ENCODE measurements at places on chromosomes 12 and 14. TPM values are rescaled to one million over a fixed set of nuclear protein-coding genes. Genes with fewer than 3 reads are reported as not detected.

Gene ZFHX2
- total RNA-seq, result 39.1 TPM

Gene LGR5
- total RNA-seq, result 3.1 TPM

Gene PTHLH
- total RNA-seq, result 1.1 TPM

Gene MSI1
- 229 TPM for total RNA-seq

DNA sequence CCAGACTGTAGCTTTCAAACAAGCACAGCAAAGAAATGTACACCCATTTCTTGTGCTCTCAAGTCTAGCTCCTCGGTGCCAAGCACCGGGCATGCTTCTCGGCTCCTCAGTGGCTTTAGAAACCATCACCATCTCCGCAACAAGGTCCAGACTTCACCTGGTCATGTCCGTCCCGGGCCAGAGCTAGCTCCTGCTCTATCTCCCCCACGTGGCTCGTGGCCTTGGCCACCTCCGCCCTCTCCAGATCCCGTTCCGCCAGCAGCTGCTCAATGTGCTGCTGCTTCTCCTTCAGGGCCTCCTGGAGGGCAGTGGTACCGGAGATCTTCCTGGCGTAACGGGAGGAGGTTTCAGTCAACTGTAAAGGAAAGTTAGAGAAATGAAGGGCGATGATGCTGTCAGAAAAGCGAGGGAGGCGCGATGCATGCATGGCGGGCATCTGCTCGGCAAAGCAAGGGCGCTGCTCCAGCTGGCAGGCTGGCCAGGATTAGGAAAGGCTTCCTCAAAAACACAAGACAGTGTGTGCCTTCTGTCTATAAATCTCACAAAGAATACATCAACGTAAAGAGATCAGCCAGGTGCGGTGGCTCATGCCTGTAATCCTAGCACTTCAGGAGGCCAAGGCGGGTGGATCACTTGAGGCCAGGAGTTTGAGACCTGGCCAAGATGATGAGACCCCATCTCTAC is 67.4 kb downstream of the CLIP1 start:
- peaks cover 4% of the 10 kb centered on the region for H3K36me3 ChIP-seq
- no peak overlapping the region for H3K4me3 ChIP-seq
- peak overlapping the region; percentile 69 for H3K27ac ChIP-seq
- no peak for DNase-seq

- no peaks in the 10 kb centered on the region for H3K4me1 ChIP-seq
- DNase-seq, result no peak
These were observed 248.8 kb downstream of the ANO6 start for GRCh38 chr12:45464699-45465098.

- DNase-seq, result no peak
- no peaks in the 10 kb centered on the region for H3K27me3 ChIP-seq
- H3K4me1 ChIP-seq, result peaks cover 2% of the 10 kb centered on the region
- peaks cover 6% of the 10 kb centered on the region for H3K36me3 ChIP-seq
- H3K27ac ChIP-seq, result no peak overlapping the region
These were observed 77.8 kb upstream of the GRIP1 start for GRCh38 chr12:66756631-66757030.

DNA sequence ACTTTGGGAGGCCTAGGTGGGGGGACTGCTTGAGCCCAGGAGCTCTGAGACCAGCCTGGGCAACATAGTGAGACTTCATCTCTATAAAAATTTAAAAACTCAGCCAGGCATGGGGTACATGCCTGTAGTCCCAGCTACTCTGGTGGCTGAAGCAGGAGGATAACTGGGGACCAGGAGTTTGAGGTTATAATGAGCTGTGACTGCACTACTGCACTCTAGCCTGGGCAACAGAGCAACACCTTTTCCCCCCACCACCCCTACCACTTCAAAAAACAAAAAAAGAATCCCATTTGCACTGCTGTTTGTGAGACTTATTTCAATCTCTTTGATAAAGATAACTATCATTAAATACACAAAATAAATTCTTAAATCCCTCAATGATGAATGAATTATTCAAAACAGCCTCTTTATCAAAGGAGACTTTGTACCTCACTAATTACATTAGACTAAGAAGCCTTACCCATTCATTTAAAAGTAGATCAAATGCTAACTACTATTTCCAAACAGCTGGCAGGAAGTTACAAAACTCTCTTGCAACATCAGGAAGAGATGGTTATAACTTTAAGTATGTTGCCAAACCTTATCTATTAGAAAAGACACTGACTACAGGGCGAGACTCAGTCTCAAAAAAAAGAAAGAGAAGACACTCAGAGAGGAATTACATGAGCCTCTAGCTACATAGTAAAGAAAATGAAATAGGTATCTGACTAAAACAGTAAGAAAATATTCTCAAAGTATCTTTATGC is 14.7 kb downstream of the BLTP3B start:
- peaks cover 5% of the 10 kb centered on the region for H3K4me1 ChIP-seq
- no peak overlapping the region for H3K27ac ChIP-seq
- H3K36me3 ChIP-seq, result no peaks in the 10 kb centered on the region
- H3K27me3 ChIP-seq, result peaks cover 2% of the 10 kb centered on the region
- no peak overlapping the region for H3K4me3 ChIP-seq
- DNase-seq, result no peak

DNA sequence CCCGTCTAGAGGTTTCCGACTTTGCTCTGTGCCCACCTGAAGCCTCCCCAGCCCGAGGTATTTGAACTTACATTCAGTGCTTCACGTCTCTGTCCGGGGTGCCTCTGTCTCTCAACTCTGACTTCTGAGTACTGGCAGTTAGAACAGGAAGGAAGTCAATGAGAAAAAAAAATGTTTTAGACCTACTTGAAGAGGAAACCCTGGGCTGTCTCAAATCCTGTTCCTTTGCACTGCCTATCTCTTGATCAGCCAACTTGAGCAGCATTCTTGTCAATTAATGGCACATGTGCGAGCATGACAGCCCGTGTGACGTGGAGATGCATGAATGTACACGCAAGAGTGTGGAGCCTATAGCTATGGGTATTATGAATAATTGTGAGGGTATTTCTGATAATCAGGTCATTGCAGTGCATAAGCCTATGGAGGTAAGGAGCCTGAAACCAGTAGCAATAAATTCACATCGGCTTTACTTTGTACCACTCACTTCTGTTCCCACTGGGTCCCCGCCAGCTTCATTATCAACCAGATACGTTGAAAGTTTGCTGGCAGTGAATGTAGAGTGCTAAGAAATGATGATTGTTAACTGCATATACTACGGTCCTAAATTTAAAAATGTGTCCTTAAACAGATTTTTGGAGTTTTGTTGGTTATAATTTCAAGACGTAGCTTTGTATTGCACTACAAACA is at the start of gene ARHGDIB:
Gene ARHGDIB (minus strand): TSS at position 136 of the 687 bp plus-strand sequence. CDS start 10,889 bp downstream, outside the sequence.
- H3K27me3 ChIP-seq, result no peaks in the 10 kb centered on the region
- no peaks in the 10 kb centered on the region for H3K36me3 ChIP-seq
- no peaks in the 10 kb centered on the region for H3K4me1 ChIP-seq
- no peak within 1 kb of the TSS for H3K27ac ChIP-seq

DNA sequence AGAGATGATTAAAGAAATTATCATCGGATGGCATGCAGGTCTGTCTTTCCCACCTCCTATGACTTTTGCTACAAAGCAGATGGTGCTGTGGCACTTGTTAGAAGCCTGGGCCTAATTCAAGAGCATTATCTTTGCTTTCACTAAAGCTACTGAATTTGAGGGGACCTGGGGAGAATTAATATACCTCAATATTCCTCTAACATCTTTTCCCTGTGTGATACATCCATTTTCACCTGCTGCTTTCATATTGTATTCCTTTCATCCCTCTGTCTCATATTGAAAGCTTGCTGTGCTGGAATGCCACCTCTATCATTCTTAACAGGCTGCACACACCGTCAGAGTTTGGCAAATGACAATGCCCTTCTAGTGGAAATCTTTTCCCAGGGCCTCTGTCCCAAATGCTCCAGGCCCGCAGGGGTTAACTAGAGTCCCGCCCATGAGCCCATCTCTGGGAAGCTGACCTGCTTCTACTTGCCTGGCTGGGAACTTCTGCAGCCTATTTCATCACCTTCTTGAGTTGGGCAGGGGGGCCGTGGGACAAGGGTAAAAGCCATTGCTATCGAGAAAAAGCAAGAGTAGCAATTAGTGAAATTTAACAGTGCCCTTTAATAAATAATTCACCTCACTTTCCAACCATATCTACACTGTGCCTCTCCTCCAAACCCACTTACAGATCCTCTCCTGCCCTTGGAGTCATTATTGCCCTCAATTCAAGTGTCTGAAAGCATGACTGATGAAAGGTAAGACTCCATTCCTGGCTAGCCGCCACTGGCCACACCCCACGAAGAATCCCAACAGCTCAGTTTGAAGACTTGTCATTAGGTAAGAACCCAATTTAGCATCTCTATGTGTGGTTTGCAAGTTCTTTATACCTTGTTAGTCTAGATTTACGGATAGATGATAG is 126.7 kb upstream of the BTG1 start:
- peaks cover 2% of the 10 kb centered on the region for H3K27me3 ChIP-seq
- no peak overlapping the region for H3K27ac ChIP-seq
- H3K36me3 ChIP-seq, result no peaks in the 10 kb centered on the region
- no peak for DNase-seq

DNA sequence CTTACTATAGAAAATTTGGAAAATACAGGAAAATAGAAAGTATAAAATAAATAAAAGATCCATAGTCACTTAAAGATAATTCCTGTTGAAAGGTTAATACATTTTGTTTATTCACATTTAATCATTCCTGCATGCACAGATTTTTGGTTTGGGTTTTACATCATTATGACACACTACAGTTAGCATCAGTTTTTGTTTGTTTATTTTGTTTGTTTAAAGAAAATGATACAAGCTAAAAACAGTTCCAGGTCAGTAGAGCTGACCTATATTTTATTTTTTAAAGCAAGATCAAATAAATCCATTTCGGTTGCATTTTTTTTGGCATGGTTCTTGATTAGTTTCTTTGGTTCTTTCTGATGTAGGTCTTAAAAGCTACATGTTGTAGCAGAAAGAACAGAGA is 68.8 kb upstream of the CCDC91 start:
- no peak overlapping the region for H3K4me3 ChIP-seq
- no peak for DNase-seq
- no peaks in the 10 kb centered on the region for H3K27me3 ChIP-seq
- no peaks in the 10 kb centered on the region for H3K4me1 ChIP-seq
- no peaks in the 10 kb centered on the region for H3K36me3 ChIP-seq

DNA sequence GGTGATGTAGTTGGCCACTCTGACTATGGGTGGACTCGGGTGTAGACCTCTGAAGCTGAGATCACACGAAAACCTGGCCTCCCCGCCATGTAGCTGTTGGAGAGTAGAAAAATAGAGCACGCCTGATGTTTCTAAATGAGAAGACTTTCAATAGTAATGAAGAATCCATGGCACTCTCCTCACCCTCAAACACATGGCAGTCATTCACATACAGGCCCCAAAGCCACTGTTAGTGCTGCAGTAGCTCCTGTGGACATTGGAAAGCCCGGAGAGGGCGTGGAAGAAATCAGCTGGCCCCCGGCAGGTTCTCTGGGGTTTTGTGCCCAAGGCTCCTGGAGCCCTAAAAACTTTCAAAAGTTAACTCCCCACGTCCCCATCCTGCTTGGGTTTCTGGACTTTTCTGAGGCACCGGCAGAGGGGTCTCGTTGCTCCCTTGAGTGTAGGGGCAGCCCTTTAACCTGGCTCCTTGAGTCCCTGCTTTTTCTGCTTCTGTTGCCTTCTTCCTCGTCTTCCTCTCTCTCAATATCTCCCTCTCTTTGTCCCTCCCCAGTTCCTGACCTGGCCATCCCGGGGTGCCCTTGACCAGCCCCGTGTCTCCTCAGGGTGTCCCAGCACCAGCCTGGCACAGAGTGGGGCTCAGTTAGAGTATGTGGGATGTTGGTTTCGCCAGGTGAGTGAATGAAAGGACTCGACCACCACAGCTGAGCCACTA is 8.3 kb downstream of the MEG3 start:
- peaks cover 24% of the 10 kb centered on the region for H3K4me1 ChIP-seq
- H3K4me3 ChIP-seq, result no peak overlapping the region
- DNase-seq, result no peak
- H3K27me3 ChIP-seq, result peaks cover 3% of the 10 kb centered on the region
- no peak overlapping the region for H3K27ac ChIP-seq
- H3K36me3 ChIP-seq, result no peaks in the 10 kb centered on the region

GRCh38 chr12:57452181-57452936 is 2.7 kb upstream of the INHBE start:
- peaks cover 27% of the 10 kb centered on the region for H3K4me1 ChIP-seq
- peak; percentile 60 for DNase-seq
- peak overlapping the region; percentile 44 for H3K4me3 ChIP-seq
- peaks cover 9% of the 10 kb centered on the region for H3K36me3 ChIP-seq
- peak overlapping the region; percentile 91 for H3K27ac ChIP-seq

- no peak for DNase-seq
- H3K27ac ChIP-seq, result no peak overlapping the region
These were observed 47.1 kb upstream of the PSMA6 start for GRCh38 chr14:35245051-35245450.

- DNase-seq, result no peak
- H3K27ac ChIP-seq, result no peak overlapping the region
- no peaks in the 10 kb centered on the region for H3K4me1 ChIP-seq
These were observed 10.4 kb downstream of the LTBR start for GRCh38 chr12:6394398-6394797.

DNA sequence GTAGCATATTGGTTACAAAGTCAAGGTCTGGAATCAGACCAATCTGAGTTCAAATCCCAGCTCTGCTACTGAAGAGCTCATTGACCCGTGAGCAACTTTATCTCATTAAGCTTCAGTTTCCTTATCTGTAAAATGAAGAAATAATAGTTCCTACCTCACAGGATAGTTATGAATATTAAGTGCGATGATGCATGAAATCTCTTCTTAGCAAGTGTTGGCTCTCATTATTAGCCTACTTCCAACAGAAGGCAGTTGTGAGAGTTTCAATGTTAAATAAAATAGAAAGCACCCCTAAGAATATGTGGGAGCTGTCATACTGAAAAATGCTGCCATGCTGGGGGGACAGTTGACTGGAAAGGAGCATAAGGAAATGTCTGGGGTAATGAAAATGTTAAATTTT is 39.0 kb upstream of the ITPR2 start:
- no peaks in the 10 kb centered on the region for H3K36me3 ChIP-seq
- no peaks in the 10 kb centered on the region for H3K27me3 ChIP-seq
- peaks cover 8% of the 10 kb centered on the region for H3K4me1 ChIP-seq
- no peak overlapping the region for H3K4me3 ChIP-seq
- no peak for DNase-seq
- H3K27ac ChIP-seq, result no peak overlapping the region

GRCh38 chr12:56629459-56630179 is 507 bp downstream of the BAZ2A start:
- peak overlapping the region; percentile 87 for H3K4me3 ChIP-seq
- peaks cover 33% of the 10 kb centered on the region for H3K4me1 ChIP-seq
- peak overlapping the region; percentile 94 for H3K27ac ChIP-seq
- peak; percentile 40 for DNase-seq
- H3K36me3 ChIP-seq, result no peaks in the 10 kb centered on the region

GRCh38 chr12:124498275-124499189 is 68.9 kb downstream of the NCOR2 start:
- peaks cover 21% of the 10 kb centered on the region for H3K27me3 ChIP-seq
- peak overlapping the region; percentile 76 for H3K27ac ChIP-seq
- peaks cover 4% of the 10 kb centered on the region for H3K36me3 ChIP-seq
- no peak for DNase-seq
- H3K4me3 ChIP-seq, result no peak overlapping the region

- peaks cover 2% of the 10 kb centered on the region for H3K27me3 ChIP-seq
- H3K27ac ChIP-seq, result no peak overlapping the region
- no peaks in the 10 kb centered on the region for H3K36me3 ChIP-seq
- DNase-seq, result no peak
These were observed 17.4 kb downstream of the TEAD4 start for GRCh38 chr12:2976581-2976996.

GRCh38 chr12:116903818-116904217 is 6.9 kb upstream of the FBXW8 start:
- H3K27me3 ChIP-seq, result no peaks in the 10 kb centered on the region
- H3K4me1 ChIP-seq, result peaks cover 2% of the 10 kb centered on the region
- no peak overlapping the region for H3K27ac ChIP-seq
- H3K4me3 ChIP-seq, result no peak overlapping the region

GRCh38 chr12:98291828-98292227 is 223.6 kb upstream of the TMPO start:
- H3K36me3 ChIP-seq, result no peaks in the 10 kb centered on the region
- H3K27me3 ChIP-seq, result no peaks in the 10 kb centered on the region
- H3K27ac ChIP-seq, result no peak overlapping the region
- peaks cover 8% of the 10 kb centered on the region for H3K4me1 ChIP-seq
- DNase-seq, result no peak
